ENCODE measurements at places on chromosomes 13 and 19. TPM values are rescaled to one million over a fixed set of nuclear protein-coding genes. Genes with fewer than 3 reads are reported as not detected.

The SYDE1 gene
- 61.6 TPM for total RNA-seq

The ZNF486 gene
- 4.5 TPM for total RNA-seq

The SHC2 gene
- 0.54 TPM for total RNA-seq

The IFNL1 gene
- total RNA-seq = not detected

All from cardiac atrium fibroblast (primary cell).